ENCODE measurements at places on chromosomes 5 and 9. TPM values are rescaled to one million over a fixed set of nuclear protein-coding genes. Genes with fewer than 3 reads are reported as not detected.

NEUROG1 gene
- not detected for total RNA-seq

HAVCR2 gene
- total RNA-seq: not detected

IL6ST gene
- total RNA-seq: 514 TPM

CA9 gene
- total RNA-seq: 0.77 TPM

PCDHB5 gene
- total RNA-seq: 0.34 TPM

Measured in pericardium fibroblast (primary cell).